ENCODE measurements at places on chromosomes 12 and 14.
A peak's percentile ranks its signal among the peaks of the same experiment; 100 is the strongest.

- DNase-seq = no peak
Observed at GRCh38 chr14:98819867-98820206, 452.2 kb downstream of the BCL11B start.

DNA sequence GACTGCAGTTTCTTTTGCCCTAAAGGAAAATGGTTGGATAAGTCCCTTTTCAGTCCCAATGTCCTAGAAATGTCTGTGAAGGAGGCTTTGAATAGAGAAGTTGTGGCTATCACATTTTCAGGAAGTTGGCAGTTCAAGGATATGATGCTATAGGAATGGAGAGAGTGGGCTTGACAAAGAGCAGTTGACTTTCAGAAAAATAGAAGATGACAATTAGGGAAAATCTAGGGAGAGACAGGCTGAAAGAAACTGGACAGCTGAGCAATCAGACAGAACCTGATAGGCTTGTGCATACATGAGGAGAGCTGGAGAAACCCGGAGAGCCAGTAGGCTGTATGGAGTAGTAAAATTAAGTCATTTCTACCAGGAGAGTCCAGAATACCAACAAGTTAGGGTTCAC lies 50.5 kb downstream of the LMNTD1 start:
- no peak for DNase-seq

DNA sequence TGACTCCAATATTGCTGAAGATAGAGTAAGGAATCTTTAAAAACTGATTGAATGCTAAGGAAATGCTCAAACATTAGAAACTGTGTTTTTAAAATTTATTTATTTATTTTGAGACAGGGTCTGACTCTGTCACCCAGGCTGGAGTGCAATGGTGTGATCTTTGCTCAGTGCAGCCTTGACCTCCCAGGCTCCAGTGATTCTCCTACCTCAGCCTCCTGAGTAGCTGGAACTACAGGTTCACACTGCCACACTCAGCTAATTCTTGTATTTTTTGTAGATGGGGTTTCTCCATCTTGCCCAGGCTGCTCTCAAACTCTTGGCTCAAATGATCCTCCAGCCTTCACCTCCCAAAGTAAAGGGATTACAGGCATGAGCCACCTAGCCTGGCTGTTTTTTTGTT lies 3.3 kb upstream of the DCAF5 start:
- no peak for DNase-seq

DNA sequence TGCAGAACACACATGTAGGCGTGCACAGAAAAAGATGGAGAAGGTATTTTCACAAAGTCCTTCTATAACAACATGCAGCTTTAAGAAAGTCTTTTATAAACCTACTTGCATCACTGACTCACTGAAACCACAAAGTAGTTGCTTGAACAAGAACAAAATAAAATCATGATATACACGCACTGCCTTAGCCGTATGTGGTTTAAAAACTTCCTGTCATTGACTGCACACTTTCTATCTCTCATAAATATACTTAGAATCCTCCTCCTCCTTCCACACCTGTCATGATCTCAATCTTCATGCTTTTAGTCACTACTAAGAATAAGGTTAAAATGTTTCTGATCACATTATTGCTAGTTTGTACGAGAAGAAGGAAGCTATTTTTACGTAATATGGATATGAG lies 31.8 kb upstream of the RAD51AP1 start:
- DNase-seq = no peak

- DNase-seq = no peak
Observed at GRCh38 chr14:48584031-48584430, 908.6 kb upstream of the MDGA2 start.

DNA sequence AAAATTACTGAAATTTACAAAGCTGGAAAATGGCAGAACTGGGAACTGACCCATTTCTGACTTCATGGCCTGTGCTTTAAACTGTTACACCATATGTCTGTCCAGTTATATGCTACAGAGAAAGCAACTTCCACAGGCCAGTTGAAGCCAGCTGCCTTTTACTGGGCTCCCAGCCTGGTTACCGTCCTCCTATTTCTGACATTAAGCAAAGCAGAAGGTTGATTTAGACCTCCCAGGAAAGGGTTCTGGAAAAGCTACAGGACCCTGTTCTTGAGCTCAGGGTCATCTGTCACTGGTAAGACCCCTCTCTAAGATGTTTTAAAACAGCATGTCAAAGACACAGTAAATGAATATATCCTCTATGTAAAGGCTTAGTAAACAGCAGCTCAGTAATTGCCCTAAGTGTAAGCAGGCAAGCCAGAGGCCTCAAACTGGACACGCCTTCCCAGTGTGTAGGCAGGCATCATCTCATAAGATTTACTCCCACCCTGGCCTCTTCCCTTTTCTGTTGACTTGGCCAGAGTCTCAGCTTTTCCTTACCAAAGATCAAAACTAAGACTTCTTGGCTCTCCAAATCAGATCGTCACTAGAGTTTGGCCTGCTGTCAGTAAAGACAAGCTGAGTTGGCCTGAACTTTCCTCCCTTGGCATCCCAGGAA lies 55.4 kb upstream of the RNU6-8 start:
- no peak for DNase-seq

GRCh38 chr14:57464008-57464730 lies 29.5 kb downstream of the CCDC198 start:
- no peak for DNase-seq

- DNase-seq = no peak
Observed at GRCh38 chr14:101929946-101930345, 34.4 kb upstream of the DYNC1H1 start.

GRCh38 chr14:89600029-89600428 lies 183.0 kb upstream of the FOXN3 start:
- DNase-seq = no peak

DNA sequence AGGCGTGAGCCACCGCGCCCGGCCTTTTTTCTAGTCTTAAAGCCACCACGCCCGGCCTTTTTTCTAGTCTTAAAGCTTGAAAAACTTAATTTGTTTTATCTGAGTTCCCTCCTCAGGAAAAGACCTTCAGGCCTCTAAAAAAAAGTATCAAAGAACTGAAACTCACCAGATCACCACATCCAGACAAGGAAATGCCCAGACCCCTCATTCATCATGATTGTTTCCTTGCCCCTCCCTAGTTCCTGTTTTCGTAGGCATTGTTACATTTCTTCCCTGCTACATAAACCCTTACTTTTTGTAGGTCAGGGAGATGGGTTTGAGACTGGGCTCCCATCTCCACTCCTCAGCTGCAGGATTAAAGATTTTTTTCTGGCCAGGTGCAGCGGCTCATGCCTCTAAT lies 21.1 kb upstream of the VWF start:
- no peak for DNase-seq

GRCh38 chr12:19739195-19739776 lies 300.0 kb downstream of the AEBP2 start:
- DNase-seq = no peak

DNA sequence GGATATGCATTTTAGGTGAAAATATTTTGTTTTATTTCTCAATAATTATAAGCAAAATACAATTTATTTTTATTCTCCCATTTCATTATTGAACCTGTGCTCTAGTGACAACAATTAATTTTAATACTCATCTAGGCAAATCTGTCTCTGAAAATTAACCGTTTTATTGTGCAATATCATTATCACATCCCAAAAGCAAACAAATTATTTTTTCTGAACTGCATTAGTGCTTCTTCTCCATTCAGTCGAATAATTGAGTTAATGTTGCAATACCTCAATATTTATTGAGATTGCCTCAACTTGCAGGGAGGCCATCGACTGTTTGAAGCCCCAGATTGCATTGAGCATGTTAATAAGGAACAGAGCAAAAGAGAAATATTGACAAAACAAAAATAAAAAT lies 303.2 kb upstream of the LRFN5 start:
- DNase-seq = no peak

DNA sequence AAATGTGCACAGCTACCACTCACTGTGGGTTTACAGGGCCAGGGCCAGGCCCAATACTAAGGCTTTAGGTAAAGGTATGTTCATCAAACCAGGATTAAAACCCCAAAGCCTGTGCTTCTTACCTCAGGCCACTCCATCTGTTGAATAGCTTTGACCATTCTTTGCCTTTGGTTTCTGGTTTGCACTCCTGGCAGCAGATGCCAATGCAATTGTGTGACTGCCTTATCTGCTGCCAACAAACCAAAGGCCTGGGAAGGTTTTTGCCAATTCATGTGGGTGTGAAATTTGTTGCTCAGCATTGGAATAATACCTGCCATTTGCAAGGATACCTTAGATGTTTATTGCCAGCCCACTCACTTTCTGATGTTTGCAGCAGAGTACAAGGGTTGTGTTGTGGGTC lies 221.6 kb downstream of the C12orf75 start:
- DNase-seq = no peak

- DNase-seq = peak; percentile 35
Observed at GRCh38 chr14:105019861-105020814, 745 bp downstream of the CDCA4 start.

GRCh38 chr14:48963231-48963790 lies 622.9 kb downstream of the RPS29 start:
- no peak for DNase-seq

GRCh38 chr14:100035700-100036099 lies 29.5 kb upstream of the EVL start:
- DNase-seq = no peak

- DNase-seq = no peak
Observed at GRCh38 chr14:69605738-69606137, 5.7 kb upstream of the SUSD6 start.

DNA sequence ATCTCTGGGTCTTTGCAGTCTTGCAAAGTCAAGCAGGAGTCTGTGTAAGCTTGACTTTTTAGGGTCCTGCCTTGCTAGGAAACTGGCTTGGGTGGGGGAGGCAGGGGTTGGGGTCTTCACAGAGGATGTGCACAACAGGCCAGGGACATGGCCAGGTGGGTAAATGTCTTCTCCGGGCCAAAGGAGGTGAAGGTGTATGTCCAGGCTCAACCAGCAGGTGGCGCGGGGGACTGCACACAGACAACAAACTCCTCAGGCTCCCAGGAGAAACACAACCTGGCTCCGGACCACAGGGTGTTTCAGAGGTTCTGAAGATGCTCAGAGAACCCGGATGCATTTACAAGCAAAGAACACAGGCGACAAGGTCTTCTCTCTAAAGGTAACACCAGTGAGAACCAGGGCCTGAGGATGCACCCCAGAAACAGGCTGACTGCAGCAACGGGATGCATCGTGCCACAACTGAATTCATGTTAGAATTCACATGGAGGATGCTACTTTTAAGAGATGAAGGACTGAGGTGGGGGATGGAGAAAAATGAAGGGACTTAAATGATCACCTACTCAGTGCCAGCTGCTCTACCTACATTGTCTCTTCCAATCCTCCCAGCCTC lies 56.0 kb downstream of the PLEKHG3 start:
- peak; percentile 47 for DNase-seq

DNA sequence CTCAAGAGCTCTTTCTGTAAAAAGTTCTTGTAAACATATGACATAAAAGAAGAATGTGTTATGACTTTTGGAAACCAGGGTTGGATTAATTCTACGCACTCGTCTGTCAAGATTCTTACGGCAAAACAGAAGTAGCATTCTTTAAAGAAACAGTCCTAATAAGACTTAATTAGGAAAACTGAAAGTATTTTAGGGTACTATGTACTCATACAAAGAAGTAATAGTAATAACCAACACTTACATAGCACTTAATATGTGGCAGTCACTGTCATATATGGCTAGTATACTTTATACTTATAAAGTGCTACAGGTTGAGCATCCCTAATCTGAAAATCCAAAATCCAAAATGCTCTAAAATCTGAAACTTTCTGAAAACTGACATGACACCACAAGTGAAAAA lies 72.9 kb upstream of the ST8SIA1 start:
- DNase-seq = no peak

DNA sequence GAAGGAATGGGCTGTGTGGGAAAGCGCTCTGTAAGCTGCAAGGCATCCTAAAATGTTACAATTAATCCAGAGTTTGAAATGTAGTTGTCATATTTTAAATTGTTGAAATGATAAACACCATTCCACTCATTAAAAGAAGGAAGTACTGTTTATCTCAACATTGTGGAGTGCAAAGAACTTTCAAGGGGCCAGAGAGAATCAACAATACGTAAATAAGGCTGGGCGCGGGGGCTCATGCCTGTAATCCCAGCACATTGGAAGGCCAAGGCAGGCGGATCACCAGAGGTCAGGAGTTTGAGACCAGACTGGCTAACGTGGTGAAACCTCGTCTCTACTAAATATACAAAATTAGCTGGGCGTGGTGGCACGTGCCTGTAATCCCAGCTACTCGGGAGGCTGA lies 24.5 kb downstream of the NR1H4 start:
- DNase-seq = no peak

DNA sequence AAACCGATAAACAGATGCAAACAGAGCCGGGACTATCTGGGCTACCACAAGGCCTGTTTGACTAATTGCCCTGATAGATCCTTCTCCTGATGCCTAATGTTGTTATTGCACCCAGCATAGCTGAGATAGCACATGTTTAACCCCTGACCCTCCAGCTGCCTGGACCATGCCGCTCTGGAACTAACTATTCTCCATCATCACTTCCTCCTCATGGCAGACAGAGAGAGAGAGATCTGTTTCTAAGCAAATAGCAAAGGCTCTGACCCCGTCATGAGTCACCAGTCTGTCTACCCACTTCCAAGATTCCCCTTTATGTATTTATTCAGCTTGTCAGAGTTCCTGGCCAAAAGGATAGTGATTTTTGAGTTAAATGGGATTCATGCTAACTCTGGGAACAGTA lies 58.2 kb upstream of the FLRT2 start:
- no peak for DNase-seq

GRCh38 chr12:106223485-106224354 lies 24.1 kb downstream of the CKAP4 start:
- peak; percentile 57 for DNase-seq

DNA sequence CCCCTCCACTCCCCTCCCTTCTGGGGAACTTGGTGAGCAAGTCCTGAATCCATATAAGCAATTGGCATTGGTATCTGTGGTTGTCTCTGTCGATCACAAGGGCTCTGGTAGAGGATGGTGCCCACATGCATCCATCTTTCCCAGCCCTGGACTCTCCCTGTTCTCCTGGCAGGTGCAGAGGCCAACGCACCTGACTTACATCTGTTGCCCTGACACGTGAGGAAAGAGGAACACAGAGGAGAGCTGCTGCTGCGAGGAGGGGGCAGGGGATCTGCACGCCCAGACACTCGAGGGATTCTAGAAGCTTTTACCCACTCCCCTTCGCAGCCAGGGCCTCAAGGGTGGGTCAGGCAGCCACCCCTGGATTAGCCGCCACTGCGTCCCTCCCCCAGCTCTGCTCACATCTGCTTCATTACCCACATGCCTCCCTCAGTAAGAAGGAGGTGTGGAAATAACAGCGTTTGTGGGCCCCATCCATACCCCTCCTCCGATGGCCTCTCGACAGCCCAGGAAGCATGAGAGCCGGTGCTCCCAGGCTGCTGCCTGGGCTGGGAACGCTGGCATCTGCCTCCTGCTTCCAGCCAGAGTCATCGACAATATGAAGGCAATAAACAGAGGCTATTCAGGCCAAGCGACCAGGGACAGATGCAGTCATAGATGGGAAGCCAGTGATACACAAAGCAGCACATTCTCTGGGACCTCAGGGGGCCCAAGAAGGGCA lies 56.5 kb downstream of the KDM2B start:
- no peak for DNase-seq

Measured in activated T-helper 1 cell treated with anti-CD3 and anti-CD28 coated beads, Interleukin-2, amount 50 U/mL, for 16 hours (primary cell).